NCI-H345 (cell line): ENCODE measurements at places on chromosomes 6 and 20.
A peak's percentile ranks its signal among the peaks of the same experiment; 100 is the strongest.

DNA sequence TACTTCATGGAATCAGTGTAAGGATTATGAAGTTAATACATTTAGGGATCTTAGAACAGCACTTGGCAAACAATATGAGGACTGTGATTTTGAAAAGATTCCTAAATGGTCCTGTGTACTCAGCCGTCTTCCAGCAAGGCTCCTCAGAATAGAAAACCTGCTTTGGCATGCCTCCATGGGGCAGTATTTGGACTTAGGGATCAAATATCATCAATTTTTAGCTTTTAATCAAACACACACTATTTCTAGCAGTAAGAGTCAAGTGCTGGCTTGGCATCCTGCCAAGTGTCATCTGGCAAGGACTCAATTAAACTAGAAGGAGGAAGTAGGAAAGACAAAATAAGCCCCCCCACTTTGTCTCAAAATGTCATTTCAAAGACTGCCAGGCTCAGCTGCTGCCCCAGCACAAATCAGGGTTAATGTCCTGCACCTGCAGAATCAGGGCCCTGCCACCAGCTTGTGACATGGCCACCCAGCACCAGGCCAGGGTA, 40.8 kb downstream of the IYD start:
- DNase-seq, result peak; percentile 80

DNA sequence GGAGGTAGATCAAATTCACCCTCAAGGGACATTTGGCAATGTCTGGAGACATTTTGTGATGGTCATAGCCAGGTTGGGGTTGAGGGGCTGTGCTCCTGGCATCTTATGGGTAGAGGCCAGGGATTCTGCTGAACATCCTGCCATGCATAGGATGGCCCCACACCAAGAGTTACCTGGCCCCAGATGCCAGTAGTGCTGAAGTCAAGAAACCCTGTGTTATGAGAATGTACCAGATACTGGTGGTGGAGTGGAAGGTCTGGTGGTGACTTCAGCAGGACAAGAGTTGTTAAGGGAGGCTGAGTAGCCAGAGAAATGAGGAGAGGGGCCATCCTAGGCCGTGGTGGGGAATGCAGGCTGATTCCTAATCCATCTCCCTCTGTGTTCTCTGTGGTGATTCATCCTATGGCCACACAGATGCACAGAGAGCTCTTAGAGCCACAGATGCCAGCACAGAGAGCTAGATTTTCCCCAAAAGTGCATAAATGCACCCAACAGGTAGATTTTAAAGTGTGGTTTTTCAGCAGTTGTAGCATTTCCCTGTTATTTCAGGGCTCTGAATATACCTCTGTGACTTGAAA, 43.6 kb downstream of the CDYL start:
- no peak for DNase-seq

- DNase-seq, result no peak
Observed at GRCh38 chr20:48393737-48394314, 434.0 kb downstream of the PREX1 start.

- no peak for DNase-seq
Observed at GRCh38 chr6:158766621-158767455, 52.3 kb downstream of the EZR start.

GRCh38 chr20:61719691-61720347, 345.9 kb downstream of the TAF4 start:
- no peak for DNase-seq
